ENCODE measurements at places on chromosomes 16 and 17.

- no peak for DNase-seq
- peaks cover 3% of the 10 kb centered on the region for H3K27me3 ChIP-seq
- peaks cover 21% of the 10 kb centered on the region for H3K4me1 ChIP-seq
- H3K27ac ChIP-seq = no peak overlapping the region
- peak overlapping the region; percentile 77 for H3K4me3 ChIP-seq
Measured at GRCh38 chr16:17469741-17470181, 999 bp downstream of the XYLT1 start.

DNA sequence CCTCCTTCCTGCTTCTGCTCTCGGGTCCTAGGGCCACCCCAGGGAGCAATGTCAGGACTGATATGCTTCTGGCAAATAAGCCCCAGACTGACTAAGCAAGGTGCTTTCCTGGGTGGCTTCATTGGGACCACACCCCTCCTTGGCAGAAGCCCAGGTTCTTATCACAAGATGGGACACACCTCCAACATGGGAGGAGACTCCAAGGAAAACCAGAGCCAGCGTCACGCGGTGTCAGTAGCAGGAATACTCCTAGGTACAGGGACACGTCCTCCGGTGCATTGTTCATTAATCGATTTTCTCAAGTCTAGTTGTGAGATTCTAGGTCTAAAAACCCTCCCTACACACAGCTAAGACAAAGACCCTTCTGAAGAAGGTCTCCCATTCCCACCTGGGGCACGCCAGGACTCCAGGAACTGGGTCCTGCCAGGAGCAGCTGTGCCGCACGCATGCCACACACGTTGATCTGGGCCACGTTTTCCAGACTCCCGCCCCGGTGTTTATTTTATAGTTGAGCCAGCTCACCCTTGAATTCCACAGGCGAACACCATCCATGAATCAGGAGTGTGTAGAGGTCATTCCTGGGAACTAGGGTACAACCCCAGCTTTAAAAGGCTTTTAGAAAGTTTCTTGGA, 30.8 kb downstream of the FA2H start:
- no peaks in the 10 kb centered on the region for H3K27me3 ChIP-seq
- H3K4me1 ChIP-seq = no peaks in the 10 kb centered on the region
- H3K27ac ChIP-seq = no peak overlapping the region
- no peaks in the 10 kb centered on the region for H3K36me3 ChIP-seq
- no peak overlapping the region for H3K4me3 ChIP-seq
- DNase-seq = peak; percentile 24

DNA sequence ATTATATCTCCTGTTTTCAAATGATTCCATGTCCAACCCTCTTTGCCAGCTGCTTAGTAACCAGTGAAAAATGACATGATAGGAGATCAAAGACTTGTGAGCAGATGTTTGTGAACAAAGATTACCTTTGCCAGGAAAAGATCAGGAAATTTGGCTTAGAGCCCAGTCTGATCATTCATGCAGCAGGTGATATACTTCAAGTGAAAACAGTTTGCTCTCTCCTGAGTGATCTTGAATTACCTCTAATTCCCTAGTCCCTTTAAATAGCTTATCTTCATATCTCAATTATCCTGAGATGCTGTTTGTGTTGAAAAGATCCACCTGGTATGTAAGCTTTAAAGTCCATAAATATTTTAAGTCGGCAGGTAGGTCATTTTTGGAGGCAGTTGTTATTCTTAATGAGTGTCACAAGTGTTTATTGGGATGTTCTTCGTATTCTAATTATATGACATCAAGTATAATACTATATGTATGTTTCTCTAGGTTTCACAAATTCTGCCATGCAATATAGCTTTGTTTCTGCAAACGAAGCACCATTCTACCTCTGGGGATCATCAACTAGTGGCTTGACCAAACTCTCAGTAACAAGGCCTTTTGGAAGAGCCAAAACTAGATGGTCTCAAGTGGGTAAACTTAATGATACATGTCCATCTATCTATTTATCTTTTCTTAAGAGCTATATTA, 13.2 kb upstream of the VPS35L start:
- DNase-seq = peak; percentile 78
- H3K27ac ChIP-seq = no peak overlapping the region
- H3K4me3 ChIP-seq = no peak overlapping the region
- no peaks in the 10 kb centered on the region for H3K4me1 ChIP-seq

DNA sequence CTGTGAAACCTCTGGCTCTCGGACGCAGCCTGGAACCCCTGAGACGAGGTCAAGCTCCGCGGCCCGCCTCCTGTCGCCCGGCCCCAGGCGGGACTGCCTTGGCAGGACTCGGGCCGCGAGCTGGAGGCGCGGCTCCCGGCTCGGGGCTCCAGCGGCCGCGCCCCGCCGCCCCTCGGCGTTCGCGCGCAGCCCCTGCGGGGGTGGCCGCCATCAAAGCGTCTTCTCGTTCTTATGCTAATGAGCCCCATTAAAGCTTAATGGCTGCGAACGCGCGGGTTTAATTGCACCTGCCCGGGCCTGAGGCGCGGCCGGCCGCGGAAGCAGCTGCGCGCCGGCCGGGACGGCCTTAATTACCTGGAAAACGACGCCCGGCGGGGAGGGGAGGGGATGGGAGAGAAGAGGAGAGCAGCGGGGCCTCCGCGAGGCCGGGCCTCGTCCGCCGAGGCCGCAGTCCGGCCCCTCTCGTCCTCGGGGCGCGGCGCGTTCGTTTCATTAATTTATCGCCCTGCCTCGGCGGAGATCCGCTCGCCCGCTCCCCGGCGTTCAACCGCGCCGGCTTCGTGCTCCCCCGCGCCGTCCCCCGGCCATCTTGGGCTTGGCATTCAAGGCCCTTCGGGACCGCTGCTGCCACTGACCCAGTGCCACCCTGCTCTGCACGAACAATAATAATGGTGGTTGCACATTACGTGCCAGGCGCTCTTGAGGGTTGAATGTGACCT, 19.2 kb downstream of the RAI1 start:
- peaks cover 5% of the 10 kb centered on the region for H3K36me3 ChIP-seq
- H3K27ac ChIP-seq = no peak overlapping the region
- no peak overlapping the region for H3K4me3 ChIP-seq
- peaks cover 24% of the 10 kb centered on the region for H3K27me3 ChIP-seq

DNA sequence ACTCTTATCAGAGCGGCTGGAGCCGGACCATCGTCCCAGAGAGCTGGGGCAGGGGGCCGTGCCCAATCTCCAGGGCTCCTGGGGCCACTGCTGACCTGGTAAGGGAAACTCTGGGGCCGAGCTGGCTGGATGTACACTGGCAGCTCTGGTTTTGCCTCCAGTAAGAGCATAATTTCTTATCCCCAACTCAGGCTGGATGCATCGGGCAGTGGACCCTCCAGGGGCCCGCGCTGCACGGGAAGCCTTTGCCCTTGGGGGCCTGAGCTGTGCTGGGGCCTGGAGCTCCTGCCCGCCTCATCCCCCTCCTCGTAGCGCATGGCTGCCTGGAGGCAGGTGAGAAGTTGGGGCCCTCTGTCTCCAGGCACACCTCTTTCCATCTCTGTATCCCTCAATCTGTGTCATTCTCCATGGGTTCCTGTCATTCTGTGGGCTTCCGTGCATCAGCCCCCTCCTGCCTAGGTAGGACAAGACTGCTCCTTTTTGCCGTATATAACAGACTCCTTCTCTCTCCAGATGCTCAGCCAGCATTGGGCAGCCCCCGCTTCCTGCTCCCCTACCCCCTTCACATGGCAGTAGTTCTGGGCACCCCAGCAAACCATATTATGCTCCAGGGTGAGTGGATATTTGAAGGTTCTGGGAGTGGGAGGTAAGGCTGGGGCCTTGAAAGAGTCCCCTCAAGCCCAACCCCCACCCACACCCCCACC, 9.4 kb upstream of the TMEM88 start:
- H3K4me1 ChIP-seq = peaks cover 13% of the 10 kb centered on the region
- no peak overlapping the region for H3K27ac ChIP-seq
- H3K36me3 ChIP-seq = peaks cover 54% of the 10 kb centered on the region
- H3K27me3 ChIP-seq = no peaks in the 10 kb centered on the region
- H3K4me3 ChIP-seq = no peak overlapping the region

DNA sequence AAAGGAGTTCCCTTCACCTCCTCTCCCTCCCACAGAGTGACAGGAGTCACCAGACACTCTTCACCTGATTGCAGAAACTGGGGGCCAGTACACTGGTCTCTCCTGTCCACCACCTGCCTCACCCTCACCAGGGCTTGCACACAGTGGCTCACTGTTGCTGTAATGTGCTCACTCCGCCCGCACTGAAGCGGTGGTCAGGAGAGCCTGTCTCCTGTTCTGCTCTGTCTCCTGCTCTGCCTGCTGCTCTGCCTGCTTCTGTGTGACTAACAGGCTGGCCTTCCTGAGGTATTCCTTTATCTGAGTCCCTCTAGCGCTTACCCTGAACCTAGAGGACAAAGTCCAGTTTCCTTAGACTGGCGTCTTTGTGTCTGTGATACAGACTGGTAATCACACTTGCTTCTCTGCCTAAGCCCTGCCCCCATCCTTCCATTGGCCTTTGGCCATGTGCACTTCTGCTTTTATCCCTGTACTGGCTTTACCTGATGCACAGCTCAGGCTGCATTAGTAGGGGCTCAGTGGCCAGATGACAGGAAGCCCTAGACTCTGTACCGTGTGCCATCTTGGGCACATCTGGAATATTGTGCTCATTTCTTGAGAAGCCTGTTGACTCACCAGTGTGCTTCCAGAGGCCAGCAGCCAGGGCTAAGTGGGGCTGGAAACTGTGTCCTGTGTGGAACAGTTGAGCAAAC, 13.3 kb downstream of the PROCA1 start:
- H3K4me3 ChIP-seq = no peak overlapping the region
- H3K27me3 ChIP-seq = no peaks in the 10 kb centered on the region
- no peak for DNase-seq
- H3K36me3 ChIP-seq = peaks cover 98% of the 10 kb centered on the region

DNA sequence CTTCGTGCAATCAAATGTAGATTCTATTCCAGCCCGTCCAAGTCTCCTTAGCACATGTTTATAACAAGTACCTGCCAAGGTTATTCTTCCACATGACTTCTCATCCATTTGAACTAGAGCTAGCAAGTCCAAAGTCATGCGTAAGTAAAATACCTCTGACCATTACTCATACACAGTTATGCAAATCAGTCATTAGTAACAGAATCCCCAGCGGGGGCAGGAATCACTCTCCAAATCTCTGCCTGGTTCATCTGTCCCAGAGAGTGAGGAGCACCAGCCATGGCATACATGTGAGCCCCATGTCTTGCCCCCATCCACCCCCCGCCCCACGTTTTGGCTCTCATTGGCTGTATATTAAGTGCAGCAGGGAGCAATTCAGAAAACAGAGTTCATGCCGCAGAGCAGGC, 27.7 kb downstream of the SRL start:
- no peaks in the 10 kb centered on the region for H3K36me3 ChIP-seq
- H3K4me1 ChIP-seq = no peaks in the 10 kb centered on the region
- no peak overlapping the region for H3K4me3 ChIP-seq
- no peak overlapping the region for H3K27ac ChIP-seq
- H3K27me3 ChIP-seq = no peaks in the 10 kb centered on the region

GRCh38 chr16:3509470-3509928, 8.7 kb downstream of the CLUAP1 start:
- no peak overlapping the region for H3K27ac ChIP-seq
- H3K4me1 ChIP-seq = no peaks in the 10 kb centered on the region
- no peaks in the 10 kb centered on the region for H3K27me3 ChIP-seq
- DNase-seq = no peak
- H3K4me3 ChIP-seq = no peak overlapping the region
